AG04449 (cell line): ENCODE measurements at places on chromosomes 2 and 18.
A peak's percentile ranks its signal among the peaks of the same experiment; 100 is the strongest.

GRCh38 chr2:27860111-27860510 is 30.1 kb downstream of the RBKS start:
- DNase-seq: peak; percentile 59

GRCh38 chr18:79203017-79203605 is 133.9 kb downstream of the ATP9B start:
- DNase-seq: no peak

DNA sequence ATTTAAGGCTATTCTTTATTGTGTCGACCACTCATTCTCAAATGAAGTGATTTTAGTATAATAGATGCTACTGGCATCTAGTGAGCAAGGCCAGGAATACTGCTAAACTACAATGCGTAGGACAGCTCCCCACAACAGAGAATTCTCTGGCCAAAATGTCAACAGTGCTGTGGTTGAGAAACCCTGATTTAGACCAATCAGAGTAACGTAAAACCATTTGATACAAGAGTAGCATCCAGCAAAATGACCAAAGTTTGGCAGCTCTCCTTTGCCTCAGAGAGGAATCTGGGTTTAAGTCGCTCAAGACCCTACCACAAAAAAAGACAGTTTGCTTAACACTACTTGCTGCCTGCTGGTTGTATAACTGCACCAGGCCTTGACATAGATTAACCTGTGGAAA is 37.0 kb upstream of the TTN start:
- no peak for DNase-seq

- DNase-seq: no peak
Measured at GRCh38 chr2:136132825-136133155, 14.8 kb upstream of the CXCR4 start.

GRCh38 chr2:109702250-109702985 is 88.3 kb downstream of the SOWAHC start:
- DNase-seq: no peak

- no peak for DNase-seq
Measured at GRCh38 chr18:45384137-45384961, 230.9 kb upstream of the SLC14A2 start.

DNA sequence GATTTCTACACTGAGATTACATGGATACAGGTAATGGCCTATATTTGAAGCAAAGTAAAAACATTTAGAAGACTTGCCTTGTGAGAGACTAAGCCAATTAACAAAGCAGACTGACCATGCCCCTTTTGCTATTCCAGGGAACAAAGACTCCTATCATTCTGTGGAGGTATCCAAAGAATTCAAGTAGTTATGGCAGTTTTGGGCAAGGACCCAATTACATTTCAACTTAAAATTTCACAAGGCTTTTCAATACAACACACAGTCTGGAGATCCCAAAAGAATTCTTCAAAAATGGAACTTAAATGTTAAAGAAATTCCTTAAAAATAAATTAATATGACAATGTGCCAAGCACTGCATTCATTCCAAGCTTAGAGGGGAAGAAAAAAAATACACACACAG is 109.2 kb upstream of the CHRNA1 start:
- DNase-seq: peak; percentile 29

- no peak for DNase-seq
Measured at GRCh38 chr18:46849007-46849406, 68.3 kb downstream of the PIAS2 start.

DNA sequence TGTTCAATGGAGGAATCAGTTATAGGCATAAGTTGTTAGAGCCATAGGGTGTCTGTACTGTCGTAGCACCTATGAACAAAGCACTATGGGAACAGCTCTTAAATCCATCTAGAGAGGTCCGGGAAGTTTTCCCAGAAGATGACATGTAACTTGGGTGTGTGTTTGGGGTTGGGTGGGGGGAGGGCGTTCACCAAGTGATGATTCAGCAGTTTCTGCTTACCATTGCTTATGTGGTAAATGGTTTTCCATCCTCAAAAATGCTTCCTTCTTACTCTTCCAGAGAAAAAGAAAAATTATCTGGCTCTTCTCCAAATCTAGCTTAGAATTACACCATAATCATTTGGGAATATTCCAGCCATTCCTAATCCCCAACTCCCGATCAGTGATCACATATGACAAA is 361.1 kb upstream of the ZNF521 start:
- DNase-seq: no peak

- DNase-seq: no peak
Measured at GRCh38 chr2:203689426-203690116, 16.9 kb upstream of the CD28 start.

DNA sequence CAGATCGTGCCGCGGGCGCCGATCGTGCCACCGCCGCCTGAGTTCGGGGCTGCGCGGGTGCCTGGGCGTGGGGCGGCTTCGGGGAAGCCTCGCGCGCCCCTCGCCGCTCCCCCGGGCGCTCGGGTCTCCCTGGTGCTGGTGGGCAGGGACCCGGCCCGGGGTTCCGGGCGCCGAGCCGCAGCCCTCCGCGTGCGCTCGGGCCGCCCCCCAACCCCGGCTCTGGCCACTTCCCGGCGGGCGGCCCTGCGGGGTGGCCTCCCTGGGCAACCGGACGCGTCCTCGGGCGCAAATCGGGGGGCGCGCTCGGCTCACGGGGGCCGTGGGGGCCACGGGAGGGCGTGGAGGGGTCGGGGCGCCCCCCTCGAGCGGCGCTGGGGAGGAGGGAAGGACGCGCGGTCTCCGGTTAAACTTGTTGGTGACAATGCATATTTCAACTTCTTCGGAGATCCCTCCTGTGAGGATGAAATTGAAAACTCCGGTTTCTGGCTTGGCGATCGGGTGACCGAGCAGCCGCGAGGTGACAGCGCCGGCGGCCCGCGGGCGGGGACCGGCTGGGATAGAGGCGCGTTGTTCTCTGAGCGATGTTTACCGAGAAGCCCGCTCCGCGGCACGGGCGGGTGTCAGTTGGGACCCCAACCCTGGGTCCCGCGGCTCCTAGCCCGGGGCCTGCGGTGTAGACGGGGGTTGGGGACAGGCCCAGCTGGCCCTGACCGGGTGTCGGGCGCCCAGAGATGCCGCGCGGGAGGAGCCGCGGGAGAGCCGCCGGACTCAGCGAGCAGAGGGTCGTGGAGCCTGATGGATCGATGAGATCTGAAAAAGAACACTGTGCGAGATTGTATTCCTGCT is 676 bp downstream of the SH3BP4 start:
- no peak for DNase-seq

DNA sequence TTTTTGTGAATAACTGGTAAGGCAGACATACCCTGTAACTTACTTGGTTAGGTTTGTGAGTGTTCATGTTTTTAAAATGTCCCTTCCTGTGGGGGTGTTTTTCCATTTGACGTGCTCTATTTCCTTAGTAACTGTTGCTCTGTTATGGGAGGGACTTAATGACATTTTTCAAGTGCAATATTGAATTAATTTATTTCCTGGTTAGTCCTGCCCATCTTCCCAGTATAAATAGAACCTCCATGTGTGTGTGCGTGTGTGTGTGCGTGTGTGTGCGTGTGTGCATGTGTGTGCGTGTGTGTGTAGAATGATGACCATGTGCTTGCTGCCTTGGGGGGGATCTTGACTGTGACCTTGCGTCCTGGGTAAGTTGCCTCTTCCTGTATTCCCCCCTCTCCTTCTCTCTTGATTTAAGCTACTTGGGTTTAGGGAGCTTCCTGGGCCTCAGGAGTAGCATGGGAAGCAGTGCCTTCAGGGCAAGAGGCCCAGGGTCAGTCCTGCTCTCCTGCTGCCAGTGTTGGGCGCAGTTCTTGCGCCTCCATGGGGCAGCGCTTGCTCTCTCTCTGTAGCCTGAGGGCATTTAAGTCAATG is 163.9 kb downstream of the LDLRAD4 start:
- DNase-seq: no peak

DNA sequence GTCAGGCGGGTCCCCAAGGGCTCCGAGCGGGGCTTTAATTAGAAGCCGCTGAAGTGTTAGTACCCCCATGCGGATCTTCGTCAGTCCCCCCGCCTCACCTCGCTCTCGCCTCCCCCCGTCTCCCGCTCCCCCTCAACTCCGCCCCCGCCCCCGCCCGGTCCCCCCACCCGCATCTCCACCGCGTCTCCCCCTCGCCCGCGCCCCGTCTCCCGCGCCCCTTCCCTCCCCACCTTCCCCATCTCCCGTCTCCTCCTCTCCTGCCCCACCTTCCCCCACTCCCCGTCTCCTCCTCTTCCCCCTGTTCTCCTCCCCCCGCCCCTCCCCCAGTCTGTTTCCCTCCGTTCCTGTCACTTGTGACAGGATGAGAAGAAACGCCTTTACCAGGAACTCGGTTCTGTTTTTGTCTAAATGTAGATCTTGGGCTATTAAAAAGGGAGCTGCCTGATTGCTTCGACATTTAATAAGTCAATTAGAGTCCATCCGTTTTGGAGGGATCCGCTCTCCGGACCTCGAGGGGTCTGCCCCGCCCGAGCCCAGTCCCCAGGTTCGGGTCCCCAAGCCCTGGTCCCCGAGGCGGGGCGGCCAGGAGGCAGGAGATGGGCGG is 969 bp upstream of the ALKAL2 start:
- no peak for DNase-seq
